ENCODE measurements at places on chromosomes 5 and 9.

DNA sequence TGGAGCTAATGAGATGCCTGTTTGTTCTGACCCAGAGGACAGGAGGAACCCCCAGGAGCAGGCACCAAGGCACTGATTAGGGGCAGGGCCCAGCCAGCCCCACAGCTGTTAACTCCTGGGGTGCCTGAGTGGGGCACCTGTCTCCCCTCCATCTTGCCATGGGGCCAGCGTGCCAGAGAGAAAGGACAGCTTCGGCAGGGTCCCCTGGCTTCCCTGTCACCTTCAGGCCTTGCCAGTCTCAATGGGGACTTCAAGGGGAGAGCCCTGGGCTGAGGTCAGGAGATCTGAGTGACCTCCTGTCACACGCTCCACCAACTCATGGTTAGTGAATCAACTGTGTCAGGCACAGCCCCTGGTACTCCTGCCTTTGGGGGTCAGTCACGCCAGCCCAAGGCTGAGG lies 152.7 kb upstream of the MVB12B start:
- no peak for DNase-seq

DNA sequence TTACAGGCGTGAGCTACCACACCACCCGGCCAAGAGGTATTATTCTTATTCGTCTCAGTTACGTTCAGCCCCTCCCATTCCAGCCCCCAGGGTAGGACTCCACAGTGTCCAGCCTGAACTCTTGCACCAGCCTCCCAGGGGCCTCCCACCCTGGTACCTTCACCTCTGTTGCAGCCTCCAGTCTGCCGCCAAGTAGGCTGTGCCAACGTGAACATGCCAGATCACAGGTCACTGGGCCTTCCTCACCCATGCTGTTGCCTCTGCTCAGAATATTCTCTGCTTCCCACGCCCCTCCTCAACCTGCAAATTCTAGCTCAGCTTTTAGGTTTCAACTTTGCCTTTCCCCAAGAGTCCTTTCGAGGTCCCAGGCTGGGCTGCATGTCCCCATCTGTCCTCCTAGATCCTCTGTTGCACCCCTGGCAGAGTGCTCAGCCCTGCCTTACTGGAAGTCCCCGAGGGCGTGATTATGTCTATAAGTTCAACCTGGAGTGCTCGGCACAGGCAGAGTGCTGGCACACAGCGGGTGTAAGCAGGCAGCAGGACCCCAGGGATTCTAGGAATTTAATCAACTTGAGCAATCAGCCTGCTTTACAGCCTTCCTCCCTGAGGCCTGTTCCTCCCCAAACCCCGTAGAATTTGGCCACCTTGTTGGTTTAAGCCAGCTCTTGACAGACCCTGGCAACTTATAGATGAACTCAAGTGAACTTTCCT lies 13.1 kb upstream of the STXBP1 start:
- no peak for DNase-seq

DNA sequence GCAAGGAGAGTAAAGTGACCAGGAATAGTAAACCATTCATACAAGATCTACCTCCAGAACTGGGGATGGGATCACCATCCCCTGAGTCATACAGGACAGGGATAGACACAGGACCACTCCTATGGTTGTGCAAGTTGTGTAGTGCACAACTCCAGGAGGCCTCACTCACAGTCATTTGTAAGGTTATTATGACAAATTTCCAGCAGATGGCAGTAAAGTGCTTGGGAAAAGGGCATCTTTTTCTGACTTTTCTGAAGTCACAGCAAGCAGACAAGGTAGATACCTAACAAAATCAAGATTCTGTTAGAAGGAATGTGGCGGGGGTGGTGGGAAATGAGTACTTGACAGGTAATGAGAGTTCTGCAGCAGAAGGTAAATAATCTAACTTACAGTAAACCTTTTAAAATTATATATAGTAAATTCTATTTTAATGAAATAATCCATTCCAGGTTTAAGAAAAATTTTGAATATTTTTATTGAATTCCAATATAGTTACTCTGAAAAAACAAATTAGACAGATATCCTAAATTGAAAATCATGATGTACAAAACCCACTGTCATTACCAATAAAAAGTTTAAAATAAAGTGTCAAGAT lies 16.7 kb upstream of the KIF27 start:
- DNase-seq, result peak; percentile 58

DNA sequence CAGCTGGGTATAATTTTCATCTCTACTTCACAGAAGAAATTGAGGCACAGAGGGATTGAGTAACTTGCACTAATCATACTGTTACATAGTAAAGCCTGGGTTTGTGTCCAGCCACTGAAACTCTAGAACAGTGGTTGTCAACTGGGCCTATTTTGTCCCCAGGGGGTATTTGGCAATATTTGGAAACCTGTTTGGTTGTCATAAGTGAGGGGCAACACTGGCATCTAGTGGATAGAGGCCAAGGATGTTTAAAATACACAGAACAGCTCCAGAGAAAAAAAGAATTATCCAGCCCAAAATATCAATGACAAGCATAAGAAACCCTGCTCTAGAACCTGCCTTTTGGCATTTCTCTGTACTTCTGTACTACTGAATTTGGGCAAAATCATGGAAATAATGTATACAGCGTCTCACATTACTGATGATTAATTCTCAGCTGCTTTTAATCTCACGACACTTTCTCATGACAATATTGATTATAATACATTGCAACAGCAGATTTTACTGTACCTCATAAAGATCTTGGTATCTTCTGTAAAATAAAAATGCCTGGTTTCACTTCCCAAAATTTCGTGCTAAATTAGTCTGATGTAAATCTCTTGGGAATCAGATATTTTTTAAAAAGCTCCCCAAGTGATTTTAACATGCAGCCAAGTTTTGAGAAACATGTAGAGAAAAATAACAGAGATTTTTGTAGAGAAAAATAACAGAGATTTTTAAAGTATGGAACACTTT lies 112.7 kb downstream of the RORB start:
- DNase-seq, result peak; percentile 16

DNA sequence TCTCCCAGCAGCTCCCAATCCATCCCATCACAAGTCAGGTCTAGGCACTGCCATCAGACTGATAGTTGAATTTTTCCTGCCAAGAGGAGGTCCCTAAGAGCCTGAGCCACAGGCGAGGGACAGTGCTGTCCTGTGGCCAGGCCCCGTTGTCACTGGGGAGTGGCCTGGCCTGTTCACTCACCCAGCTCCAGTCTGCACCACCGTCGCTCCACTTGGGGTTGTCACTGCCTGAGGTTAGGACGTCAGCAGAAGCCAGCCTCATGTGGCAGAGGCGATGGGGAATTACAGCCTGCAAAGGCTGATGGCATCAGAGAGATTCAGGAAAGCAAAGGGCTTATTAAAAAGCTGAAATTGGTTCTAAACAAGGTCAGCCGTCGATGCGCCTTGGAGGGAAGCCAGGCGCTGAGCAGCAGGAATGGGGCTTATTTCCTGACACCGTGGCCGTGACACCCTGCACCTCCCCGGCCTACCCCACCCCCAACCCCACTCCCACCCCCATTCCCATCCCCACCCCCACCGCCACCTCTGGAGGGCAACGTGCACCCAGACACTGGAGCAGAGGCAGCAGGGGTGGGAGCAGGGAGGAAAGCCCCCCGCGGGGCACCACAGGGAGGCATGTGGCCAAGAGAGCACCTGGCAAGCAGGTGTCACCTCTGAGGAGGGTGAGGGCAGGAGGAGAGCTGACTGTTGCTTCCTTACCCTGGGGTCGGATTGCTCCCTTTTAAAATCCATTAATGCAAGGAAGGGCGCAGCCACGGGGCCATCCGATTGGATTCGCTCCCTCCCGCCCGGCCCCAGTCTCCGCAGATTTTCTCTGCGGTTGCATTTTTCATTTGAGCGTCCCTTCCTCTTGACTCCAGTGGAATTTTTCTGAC lies 3.1 kb upstream of the DBH start:
- peak; percentile 79 for DNase-seq

GRCh38 chr5:112436144-112436543 lies 17.1 kb upstream of the EPB41L4A start:
- no peak for DNase-seq

DNA sequence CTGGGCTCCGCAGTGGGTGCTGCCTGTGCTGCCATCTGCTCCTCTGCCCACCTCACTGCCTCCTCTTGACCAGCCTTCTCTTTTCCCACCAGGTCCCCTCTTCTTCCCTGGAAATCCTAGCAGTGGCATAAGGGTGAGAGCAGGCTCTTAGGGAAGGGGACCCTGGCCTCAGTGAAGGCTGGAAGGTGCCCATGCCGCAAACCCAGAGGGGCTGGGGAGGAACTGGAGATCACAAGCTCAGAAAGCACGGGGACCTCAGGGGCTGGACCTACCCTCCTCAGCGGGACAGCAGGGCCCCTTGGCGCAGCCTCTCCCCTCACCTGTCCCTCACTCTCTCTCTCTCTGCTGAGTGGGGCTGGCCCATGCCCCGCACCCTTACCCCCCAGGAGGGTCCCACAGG lies 144.4 kb upstream of the IRX2 start:
- DNase-seq, result no peak

- DNase-seq, result no peak
Measured at GRCh38 chr9:113380869-113381378, 4.1 kb upstream of the HDHD3 start.

Data from H7 (cell line).